ENCODE measurements at places on chromosomes 6 and 20.
A peak's percentile ranks its signal among the peaks of the same experiment; 100 is the strongest.

GRCh38 chr6:139612135-139612465 lies 237.7 kb upstream of the CITED2 start:
- no peak for DNase-seq

- no peak for DNase-seq
Observed at GRCh38 chr6:25542984-25543910, 108.8 kb upstream of the SCGN start.

DNA sequence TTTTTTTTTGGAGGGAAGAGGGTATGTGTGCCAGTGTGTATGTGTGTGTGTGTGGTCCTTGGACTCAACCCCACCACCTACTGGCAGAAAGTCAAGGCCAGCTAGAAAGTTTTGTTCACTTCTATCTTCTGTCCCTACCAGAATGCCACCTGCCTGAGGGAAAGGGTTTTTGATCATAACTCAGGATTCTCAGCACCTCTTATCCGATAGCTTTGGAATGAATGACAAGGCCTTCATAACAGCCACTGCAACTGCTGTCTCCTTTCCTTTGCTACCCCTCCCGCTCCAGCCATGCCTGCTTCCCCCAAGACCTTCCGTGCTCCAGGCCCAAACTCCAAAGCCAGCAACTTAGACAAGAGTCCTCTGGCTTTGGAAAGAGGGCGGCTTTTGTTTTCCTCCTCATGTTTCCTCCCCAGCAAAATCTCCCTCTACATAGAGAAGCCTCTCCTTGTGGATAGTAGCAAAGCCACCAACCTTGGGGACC lies 18.7 kb downstream of the BTN3A1 start:
- peak; percentile 23 for DNase-seq

- DNase-seq, result peak; percentile 50
Observed at GRCh38 chr6:159151266-159151855, 17.8 kb upstream of the FNDC1 start.
